Upper lobe of right lung (tissue), 1 donor: ENCODE measurements at places on chromosomes 3 and 15.
A peak's percentile ranks its signal among the peaks of the same experiment; 100 is the strongest.

DNA sequence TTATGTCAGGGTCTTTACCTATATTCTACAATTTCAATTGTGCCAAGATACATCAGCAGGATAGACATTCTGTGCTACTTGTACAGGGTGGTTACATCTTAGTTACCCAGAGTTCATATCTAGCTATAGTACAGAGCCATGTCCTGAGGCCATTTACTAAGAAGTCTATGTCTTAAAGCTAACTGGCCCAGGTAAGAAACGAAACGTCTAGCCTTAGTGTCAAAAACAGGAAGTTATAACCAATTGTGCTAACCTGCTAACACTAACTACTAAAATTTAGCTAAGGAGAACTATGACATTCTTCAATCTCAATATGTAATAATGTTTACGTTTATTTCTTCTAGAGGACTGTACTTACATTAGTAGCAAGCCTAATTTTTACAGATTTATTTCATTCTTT, 717.2 kb upstream of the UBE2E2 start:
- no peak for DNase-seq

- no peak for DNase-seq
Observed at GRCh38 chr15:70439304-70439877, 324.0 kb downstream of the UACA start.

DNA sequence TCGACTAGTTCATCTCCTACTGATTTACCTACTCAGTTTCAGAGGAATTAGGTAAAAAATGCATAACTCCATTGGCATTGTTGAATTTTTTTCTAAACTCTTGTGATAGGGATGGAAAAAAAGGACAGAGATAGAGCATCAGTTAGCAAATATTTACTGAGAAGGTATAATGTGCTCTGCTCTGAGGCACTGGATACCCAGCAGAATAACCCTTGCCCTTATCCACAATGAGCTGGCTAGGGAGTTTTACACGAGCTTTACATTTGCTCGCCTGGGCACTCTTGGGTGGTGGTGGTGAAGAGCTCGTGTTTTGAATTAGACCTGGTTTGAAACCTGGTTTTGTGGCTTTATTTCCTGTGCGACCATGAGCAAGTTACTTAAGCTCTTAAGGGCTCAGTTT, 149.6 kb downstream of the RORA start:
- no peak for DNase-seq

DNA sequence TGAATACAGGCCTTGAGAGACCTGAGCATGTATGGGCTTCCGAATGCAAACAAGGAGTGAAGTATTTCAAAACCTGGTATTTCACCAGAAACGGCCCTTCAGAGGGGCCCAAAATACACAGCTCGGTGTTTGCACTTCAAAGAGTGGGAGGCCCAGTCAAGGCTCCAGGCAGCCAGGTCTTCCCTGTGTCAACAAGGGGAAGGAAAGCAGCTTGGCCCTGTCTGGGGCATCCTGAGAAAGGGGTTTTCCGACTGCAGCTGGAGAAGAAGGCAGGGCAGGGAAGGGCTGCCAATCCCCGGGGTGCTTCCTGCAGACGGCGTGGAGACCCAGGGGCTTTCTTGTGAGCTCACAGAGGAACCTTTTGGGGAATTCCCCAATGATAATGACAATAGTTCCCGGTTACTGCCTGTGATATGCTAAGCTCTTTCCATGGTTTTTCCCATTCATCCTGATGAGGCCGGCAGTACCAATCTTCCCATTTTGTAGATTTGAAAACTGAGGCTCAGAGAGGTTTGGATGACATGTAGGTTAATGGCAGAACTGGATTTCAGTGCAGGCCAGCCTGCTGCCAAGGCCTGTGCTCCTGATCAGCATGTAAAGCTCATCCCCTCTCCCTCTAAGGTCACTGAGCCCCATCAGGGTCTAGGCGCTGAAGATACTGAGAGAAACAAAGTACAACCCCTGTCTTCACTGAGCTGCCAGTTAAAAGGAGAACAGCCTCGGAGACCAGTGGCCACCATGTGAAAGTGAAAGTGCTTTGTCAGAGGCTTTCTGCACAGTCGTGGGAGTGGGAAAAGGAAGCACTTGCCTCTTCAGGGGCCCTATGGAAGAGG, 43.0 kb upstream of the TLE3 start:
- peak; percentile 81 for DNase-seq

- DNase-seq: no peak
Observed at GRCh38 chr15:63401078-63401477, 19.4 kb upstream of the CA12 start.

GRCh38 chr15:66145726-66146182, 107.8 kb downstream of the MEGF11 start:
- DNase-seq: no peak

DNA sequence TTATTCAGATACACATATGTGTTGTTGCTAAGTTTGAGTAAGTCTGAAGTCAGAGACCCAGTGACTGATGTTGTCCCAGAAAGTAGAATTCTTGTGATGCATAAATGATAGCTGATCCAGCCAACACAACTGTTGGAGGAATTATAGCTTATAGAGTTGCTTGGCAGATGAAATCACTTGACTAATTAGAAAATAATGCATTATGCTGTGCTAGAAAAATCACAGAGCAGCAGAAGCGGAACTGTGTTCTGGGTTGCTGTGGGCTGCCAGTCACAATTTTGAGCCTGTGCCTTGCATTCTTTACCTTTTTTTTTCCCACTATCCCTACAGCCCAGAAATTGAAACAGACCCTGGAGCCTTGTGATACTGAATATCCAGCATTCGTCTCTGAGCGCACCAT, 90.0 kb upstream of the LRTM1 start:
- DNase-seq: no peak

- DNase-seq: no peak
Observed at GRCh38 chr3:158074591-158074990, 31.6 kb downstream of the SHOX2 start.

DNA sequence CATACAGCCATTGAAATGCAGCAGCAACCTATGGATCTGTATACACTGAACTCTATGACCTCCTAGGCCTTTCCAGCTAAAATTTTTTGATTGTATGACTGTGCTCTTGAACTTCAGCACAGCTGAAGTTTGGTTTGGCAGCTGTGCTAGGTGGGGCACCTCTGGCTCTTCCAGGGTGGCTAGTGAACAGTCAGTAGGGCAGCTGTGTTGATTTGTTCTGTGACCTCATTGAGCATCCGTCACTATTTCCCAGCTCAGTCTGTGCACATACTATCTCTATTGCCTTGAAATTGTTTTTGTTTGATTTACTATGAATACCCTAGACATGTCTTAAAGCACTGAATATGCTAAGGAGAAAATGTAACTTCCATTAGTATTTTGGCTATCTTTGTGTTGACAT, 363.2 kb upstream of the NAALADL2 start:
- DNase-seq: no peak

DNA sequence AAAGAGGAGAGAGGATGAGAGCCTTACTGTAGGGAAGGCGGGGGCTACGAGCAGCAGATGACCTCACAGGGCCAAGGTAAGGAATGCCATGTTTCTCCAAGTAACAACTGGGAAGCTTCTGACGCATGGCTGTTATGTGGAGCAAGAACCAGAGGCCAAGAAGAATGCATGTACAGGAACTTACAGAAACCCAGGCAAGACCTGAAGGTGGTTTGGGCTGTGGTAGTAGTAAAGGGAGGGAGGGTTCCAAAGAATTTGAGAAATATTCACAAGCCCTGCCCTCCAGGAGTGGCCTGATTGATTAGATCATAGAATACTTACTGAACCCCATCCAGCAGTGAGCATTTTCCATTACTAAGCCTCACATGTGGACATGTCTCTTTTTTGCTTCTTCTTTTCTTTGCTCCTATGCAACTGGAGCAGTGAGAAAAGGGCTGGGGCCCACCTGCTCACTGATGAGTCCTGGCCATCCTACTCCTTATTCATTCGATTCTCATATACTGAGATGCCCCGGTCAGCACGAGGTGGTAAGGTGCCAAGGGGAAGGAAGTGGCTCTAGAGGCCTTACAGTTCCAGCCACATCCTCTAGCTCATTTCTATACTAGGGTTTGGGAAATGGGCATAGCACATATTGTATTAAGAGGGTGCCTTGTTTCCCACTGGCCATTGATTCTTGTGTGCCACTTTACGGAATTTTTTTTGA, 8.3 kb upstream of the SLC12A8 start:
- no peak for DNase-seq

GRCh38 chr3:129635656-129636055, 29.2 kb upstream of the PLXND1 start:
- no peak for DNase-seq

DNA sequence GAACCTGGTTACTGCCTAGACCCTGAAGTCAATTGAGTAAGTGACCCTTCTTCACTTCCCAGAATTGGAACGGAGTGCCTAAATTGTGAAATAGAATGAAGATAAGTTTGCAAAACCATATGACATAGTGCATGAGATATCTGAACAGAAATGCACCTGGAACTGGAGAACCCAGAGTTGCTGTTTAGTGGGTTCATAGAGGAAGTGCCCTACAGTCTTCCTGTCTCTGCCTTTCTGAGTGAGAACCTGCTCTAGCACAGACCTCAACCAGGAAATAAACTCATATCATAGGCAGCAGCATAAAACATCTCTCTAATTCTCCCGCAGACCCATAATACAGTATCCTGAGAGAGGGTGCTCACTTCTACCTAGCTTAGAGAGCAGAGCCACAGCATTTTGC, 82.9 kb downstream of the EOMES start:
- DNase-seq: no peak

GRCh38 chr15:71752128-71752527, 58.2 kb upstream of the NR2E3 start:
- DNase-seq: no peak

DNA sequence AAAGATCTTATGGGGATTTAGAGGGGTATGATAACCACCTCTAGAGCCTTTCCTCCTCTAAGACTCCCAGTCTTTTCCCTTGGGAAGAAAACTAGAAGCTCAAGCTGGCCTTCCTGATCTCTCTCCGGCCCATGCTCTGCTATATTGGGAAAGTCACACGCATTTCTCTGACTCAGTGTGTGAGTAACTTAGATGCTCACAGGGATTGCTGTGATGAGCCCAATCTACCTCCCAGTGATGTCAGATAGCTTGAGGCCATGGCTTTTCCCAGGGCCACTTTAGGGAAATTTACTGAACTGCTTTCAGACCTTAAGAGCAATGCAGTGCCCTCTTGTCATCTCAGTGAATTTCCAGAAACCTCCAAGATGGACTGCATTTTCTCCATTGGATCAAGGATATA, 8.6 kb upstream of the ST8SIA2 start:
- DNase-seq: no peak

DNA sequence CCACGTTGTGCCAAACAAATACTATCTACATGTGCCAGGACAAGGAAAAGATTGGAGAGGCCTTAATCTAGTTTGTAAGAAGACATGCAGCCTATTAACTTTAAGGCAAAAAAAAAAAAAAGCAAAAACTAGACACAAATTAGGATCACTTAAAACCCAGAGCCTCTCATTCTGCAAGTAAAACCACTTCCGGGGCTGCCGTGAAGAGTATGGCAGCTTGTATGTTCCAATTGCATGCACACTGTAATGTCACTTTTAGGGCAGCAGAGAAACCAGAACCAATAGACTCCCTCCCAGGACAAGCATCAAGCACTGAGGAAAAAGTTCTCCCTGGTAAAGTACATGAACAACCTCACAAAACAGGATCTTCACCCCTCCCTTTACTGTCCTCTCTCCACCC, 70.6 kb downstream of the RSL24D1 start:
- DNase-seq: no peak

DNA sequence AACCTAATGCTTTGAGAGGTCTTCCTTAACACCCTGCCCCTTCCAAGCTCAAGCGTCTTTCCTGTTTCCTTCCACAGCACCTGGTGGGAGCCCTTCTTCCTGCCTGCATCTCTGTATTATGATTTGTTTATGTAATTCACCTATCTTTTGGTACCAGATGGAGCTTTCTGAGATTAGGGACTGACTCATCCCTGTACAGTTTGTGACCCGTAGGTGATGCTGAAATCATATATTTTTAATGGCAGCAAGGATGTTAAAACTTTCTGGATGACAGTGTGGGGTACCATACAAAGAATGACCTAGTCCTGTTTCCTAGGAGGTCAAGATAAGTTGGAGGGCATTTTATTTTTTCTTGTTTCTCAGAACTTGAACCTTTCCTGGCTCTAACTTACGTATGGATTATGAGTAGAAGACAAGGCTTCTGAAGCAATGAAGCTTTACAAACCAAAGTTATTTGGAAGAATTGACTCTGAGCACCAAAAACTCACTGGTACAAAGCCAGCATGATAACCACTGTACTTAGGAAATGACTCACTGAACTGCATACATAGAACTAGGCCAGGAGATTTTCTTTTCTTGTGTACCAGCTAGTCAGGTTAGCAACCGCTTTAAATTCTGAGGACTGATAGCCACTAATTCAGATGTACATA, 46.6 kb downstream of the HHLA2 start:
- no peak for DNase-seq

DNA sequence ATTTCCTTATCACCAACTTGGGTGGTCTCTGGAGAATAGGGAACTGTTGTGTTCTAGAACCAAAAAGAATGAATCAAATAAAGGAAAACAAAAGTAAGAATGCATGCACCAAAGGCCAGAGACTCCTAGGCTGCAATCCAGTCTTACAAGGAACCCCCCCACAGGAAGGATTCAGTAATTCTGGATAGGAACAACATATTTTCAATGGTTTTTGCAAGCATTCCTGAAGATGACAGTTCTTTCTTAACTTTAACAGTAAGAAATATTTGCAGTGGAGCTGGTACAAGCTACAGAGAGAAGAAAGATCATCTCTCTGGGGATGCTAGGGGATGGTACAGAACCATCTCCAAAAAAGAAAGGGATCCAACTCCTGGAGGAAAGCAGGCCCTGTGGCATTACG, 116.2 kb upstream of the CHRM5 start:
- no peak for DNase-seq

GRCh38 chr3:26422415-26422814, 200.2 kb upstream of the LRRC3B start:
- DNase-seq: no peak

- no peak for DNase-seq
Observed at GRCh38 chr15:32657198-32657883, 15.8 kb downstream of the SCG5 start.

DNA sequence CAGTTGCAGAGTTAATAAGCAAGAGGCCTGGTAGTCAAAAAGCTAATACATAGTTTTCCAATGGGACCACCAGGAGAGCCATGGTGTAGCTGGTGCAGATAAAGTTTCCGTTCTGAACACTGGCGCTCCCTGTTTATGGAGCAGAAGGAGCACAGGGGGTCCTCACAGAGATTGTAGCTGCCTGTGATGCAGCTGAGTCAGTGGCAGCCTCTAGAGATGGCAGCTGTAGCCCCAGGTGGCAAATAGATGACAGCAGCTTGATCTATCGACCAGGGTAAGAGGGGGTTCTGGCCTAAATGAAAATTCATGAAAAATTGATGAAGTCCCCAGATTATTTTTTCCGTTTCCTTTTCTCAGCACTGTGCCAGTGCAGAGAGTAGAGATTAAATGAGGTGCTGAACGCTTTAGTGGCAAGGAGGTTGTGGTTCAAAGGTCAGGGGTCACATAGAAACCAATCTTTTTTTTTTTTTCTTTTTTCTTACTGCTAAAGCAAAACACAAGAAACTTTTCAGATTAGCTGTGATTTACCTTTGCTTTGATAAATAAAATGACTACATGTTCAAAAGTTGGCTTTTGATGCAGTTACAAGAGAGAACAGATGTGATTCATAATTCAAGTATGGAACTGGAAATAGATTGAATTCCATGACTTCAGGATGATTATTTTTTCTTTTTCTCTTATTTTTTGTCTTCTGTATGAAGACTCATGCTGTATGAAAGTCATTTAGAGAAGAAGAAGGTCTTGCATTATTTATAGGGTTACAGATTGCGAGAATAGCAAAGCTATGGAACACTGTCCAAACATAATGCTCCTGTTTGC, 63.3 kb downstream of the ROBO2 start:
- DNase-seq: no peak
